Renal cortex interstitium (tissue), 15 donors: ENCODE measurements at places on chromosomes 11 and 22. TPM values are rescaled to one million over a fixed set of nuclear protein-coding genes. Genes with fewer than 3 reads are reported as not detected.

Gene GRK3
- polyA plus RNA-seq, result 9.6 TPM

DNA sequence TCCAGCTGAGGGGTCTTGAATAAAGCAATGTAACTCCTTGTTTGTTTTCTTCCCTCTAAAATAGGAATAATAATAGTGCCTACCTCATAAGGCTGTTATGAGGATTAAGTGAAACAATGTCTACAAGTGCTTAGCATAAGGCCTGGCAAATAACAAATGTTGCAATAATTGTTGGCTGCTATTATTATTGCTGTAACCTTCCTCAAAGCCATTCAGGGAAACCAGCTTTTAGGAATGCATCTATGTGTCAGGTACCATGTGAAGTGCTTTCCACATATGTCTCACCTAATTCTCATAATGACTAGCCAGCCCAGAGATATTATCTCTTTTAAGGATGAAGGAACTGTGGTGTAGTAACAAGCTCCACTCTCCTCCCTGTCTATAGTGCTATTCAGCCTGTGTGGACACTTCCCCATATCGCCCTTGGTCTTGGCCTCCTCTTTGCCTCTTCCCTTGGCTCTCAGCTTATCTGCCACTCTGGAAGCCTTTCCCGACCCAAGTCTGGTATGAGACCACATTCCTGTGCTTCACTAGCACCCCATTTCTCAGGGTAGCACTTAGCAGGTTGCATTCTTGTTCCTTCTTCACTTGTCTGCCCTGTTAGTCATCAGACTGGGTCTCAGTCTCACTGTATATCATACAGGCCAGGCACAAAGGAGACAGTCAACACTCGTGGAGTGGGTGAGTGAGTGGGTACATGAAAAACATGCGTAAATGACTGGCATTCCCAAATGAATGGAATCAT lies 23.8 kb downstream of the CSNK2A3 start:
- DNase-seq, result no peak

GRCh38 chr22:19910180-19910744 lies 31.3 kb upstream of the COMT start:
- DNase-seq, result no peak

DNA sequence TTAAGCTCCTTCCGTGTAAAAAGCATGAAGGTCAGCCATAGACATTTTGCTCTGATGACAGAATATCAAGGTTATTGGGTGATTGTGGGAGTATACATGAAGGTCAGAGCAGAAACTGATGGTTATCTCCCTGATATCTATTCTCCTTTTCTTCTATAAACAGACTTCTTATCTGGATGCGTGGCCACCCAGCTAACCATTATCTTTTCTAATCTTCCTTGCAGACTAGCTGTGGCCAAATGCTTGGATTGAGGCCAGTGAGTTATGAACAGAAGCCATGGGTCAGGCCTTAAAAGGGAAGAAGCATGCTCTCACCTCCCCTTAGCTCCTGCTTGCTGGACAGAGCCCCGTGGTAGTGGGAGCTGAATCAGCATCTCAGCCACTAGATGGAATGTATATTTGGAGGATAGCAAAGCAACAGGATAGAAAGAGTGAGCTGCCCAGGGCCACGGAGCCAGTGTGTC lies 31.3 kb upstream of the LRRC55 start:
- DNase-seq, result no peak

GRCh38 chr11:32297611-32298011 lies 137.7 kb downstream of the WT1 start:
- DNase-seq, result no peak
